Muscle of back (tissue), 13 donors: ENCODE measurements at places on chromosomes 16 and 17.

DNA sequence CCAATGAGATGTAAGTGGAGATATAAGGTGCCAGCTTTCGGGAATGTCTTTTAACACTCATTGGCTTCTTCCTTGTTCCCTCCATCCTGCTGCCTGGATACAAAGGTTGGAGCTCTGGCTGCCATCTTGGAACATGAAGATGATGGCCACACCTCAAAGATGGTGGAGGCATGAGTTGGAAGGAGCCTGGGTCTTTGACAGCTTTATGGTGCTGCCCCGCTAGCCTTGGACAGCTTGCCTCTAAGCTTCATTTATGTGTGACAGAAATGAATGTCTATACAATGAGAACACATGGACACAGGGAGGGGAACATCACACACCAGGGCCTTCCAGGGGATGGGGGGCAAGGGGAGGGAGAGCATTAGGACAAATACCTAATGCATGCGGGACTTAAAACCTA lies 13.6 kb downstream of the GP2 start:
- no peak for DNase-seq

DNA sequence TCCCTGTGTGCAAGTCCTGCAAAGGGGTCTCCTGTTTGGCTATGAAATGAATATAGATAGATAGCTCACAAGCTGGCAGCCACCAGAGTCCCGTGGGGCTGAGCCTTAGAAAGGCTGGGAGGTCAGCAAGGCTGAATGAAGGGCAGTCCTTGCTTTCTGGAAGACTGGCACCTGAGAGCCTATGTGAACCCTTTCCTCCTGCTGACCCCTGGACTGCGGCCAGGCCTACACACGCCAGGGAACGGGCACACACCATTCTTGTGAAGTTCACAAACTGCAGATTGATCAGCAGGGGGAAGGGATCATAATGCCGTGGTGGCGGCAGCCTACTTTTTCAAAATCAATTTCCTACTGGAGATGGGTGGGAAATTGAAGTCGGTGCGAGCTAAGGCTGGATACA lies 985 bp upstream of the C17orf107 start:
- DNase-seq: no peak

DNA sequence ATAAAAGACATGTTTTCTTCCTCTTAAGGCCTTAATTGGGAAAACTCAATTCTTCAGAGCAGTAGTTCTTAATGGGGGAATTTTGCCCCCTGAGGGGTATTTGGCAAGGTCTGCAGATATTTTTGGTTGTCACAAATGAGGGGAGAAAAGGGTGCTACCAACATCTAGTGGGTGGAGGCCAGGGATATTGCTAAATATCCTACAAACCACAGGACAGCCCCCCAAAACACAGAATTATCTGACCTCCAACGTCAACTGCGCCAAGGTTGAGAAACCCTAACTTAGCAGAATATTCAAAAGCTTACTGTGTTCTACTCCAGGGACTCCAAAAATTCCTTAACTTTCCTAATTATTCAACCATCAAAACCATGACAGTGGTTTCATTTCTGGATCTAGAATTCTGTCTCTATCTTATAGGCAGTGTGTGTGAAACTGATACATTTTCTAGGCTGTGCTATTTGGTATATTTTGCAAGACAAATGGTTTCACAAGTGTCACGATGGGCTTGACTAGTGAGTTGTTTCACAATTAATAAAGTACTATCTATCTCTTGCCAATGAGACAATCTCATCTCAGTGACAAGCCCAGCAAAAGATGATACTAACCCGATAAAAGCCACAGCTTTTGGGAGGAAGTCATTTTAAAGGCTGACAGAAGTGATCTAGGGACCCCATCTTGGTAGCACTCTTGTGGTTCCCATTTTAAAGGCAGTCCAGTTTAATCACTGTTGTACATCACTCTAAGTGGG lies 14.7 kb downstream of the TXNDC11 start:
- no peak for DNase-seq

DNA sequence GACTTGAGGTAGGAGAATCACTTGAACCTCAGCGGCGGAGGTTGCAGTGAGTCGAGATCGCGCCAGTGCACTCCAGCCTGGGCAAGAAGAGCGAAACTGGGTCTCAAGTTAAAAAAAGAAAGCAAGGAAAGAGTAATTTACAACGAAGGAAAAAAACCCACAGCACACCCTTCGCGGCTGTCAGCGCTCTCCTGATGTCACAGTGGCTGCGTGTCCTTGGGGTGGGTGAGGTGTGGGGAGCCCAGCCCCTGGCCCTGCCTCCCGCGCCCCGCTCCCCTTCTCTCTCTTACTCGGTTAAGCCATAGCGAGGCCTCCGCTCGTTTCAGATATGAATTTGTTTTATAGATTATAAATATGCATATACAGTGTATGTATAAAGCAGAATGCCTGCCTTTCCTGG lies 740 bp upstream of the JPT2 start:
- no peak for DNase-seq

DNA sequence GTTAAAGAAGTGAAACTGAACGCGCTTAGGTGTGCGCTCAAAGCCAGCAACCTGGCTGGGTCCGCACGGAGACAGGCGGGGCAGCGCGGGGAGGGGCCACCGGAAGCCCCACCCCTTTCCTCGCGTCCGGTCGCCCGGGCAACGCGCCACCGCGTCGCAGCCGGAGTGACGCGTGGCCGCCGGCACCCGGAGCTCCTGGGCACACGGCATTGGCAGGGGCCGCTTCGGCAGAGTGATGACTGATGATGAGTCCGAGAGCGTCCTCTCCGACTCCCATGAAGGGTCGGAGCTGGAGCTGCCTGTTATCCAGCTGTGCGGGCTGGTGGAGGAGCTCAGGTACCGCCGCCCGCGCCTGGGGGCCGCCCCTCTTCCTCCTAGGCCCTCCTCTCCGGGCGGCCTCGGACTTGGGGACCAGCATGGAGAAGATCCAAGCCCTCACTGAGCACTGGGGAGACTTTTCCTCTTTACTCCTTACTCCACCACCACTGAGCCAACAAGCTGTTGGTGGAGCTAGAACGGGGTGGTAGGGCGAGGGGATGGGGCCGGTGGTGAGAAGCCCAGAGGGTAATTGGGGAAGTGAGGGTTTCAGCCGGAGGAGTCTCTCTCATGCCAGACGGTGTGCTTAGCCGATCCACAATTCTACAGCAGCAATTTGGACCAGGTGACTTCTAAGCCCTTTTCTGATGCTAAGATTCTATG lies 44.9 kb downstream of the PRSS54 start:
- DNase-seq: peak; percentile 50

DNA sequence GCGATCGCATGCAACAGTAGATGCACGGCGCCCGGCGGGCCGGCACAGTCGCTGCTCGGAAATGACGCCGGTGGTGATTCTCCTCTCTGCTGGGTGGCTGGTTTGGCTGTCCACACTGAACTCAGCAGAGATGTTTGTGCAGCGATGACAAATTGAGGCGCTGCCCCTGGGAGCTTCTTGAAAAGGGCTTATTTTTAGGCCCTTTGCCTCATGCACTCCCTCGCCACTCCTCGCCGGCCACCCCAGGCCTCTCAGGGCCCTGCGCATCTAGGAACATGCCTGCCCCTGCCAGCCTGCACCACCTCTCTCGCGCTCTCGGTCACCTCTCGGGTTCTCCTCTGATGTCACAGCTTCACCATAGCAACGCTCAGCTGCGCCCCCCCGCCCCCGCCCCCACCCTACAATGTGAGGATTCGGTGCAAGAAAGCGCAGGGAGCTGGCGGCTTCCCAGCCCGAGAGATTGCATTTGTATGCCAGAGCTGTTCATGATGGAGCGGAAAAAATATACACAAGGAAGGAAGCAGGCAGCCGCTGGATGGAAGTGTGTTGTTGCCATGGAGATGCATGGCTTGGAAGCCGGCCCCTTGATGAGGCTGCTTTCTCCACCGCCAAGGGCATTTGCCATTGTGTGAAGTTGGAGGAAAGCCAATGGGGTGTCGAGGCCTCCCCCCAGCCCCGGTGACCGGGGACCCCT lies 81.3 kb upstream of the PLCG2 start:
- no peak for DNase-seq
